ENCODE measurements at places on chromosomes 6 and 20.

DNA sequence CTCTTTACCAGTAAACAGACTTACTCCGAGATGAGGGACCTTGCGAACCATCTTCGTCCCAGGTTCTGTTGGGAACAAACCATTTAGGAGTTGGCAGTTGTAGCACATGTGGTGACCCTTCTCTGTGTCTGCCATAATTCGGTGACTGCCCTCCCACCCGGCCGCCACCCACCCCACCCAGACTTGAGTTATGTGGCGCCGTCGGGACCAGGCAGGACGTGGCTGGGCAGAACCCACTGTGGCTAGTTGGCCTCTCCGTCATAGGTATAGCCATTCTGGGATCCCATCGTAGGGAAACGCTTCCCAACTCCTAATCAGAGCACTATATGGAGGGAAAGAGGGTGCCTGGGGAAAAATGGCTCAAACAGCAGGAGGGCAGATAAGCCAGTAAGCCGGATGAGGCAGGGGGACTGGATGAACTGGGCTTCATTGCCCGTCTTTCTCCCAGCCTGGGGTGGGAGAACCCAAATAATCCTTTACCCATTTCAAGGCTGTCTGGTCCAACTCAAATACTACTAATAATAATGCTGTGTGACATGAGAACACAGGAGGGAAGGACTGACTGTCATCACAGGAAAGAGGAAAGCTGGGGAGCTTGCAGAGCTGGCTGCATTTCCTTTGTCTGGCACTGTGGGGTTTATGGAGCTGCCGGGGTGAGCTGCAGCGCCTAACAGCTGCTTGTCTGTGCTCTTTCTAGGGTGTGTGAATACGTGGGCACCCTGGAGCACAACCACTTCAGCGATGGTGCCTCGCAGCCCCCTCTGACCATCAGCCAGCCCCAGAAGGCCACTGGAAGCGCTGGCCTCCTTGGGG is 73.0 kb upstream of the PBOV1 start:
- DNase-seq: no peak

DNA sequence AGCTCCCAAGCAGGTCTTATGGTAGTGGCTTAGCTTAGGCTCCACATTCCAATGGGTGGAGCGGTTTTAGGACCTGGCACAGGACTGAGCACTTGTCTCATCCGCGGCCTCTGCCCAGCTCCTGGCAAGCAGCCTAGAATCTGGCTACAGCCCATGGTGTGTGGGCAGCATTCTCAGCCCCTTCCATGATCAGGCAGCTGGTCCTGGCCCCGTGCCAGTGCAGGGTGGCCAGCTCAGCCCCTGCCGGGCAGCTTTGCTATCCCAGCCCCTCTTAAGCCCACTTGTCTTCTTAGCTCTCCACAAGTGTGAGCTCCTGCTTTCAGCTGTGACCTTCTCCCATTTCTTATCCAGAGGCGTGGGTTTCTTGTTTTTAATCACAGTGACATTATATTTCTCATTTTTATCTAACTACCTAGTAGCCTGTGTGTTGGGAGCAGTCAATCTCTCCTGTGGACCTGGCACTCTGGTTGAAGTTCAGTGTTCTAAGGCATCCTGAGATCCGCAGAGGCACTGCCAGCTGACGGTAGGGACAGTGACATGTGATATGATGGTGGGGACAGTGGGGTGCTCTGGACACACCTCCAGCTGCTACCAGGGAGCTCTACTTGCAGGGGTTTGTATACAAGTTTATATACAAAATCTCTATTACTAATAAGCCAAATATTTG is 119.9 kb upstream of the PRND start:
- DNase-seq: no peak

DNA sequence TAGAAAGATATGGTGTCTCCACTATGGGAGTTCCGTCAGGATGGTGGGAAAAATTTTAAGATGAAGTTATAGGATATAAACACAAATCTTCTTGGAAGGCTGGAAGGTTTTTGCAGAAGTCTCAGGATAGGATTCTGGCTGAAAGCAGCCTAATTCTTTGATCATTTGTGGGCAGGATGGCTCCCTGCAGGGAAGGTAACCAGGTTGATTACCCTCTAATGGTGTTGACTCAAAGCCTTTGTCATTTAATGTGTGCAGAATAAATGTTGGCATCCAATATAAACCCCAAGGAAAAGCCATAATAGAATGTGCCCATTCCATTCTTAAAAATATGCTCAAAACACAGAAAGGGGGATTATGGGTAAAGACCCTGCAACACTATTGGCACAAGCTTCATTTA is 204.3 kb downstream of the EPM2A start:
- DNase-seq: no peak

DNA sequence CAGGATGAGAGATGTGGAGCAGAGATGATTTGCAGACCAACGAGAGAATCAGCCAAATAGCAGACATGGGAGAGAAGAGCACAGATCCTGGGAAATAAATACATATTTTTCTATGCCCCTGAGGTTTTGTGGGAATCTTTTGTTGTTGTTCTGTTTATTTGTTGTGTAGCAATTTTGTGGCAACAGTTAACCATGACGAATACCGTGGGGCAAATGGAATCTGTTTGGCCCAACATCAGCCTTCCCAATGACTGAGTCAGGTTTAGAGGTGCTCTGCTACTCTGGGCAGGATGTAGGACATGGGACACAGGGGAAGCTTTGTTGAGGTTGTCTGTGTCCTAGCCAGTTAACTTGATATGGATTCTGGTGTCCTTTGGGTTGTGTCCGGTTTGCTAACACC is 7.9 kb upstream of the SLC2A10 start:
- no peak for DNase-seq

DNA sequence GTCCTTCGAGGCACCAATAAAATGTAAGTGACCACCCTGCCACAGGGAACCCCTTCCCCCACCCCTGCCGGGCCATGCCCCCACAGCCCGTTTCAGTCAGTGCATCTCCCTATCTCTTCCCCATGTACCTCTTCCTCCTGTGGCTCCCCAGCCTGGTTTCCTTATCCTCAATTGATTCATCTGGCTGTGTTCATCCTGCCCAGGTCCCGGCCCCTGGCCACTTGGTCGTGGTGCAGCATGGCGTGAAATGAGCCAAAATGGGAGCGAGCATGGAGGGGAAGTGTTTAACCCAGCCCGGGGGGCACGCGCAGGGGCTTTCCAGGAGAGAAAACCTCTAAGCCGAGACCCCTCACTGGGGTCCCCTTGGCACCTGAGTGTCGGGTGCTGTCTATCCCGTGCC is 35.9 kb downstream of the HM13 start:
- no peak for DNase-seq

DNA sequence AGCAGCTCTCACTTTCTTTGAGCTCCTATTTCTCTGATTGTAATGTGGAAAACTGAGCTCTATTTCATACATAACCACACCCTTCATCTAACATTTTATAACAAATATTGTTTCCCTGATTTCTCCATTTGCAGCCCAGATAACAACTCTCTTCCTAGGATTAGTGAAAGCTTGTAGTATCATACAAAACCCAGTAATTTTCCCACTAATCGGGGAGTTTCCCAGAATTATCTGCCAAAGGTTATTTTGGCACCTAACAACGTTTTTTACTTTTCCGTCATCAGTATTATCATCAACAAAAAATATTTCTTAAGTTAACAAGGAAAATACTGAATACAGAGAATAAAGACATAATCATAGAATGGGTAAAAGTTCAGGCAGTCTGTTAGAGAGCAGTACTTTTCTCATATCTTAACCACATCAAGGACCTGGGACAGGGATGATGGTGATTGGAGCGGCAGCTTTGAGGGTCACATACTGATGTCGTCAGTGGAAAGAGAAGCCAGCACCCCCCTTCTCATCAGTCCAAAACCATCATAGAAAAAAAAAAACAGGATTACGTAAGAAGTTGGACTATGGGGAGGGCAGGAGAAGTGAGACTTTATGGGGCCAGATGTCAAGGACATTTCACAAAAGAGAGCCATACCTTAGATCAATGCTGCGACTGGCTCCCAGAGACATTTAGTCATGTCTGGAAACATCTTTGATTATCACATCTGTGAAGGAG is 166.1 kb upstream of the TNFAIP3 start:
- DNase-seq: no peak

GRCh38 chr20:1897965-1898464 is 2.8 kb downstream of the SIRPA start:
- DNase-seq: no peak

DNA sequence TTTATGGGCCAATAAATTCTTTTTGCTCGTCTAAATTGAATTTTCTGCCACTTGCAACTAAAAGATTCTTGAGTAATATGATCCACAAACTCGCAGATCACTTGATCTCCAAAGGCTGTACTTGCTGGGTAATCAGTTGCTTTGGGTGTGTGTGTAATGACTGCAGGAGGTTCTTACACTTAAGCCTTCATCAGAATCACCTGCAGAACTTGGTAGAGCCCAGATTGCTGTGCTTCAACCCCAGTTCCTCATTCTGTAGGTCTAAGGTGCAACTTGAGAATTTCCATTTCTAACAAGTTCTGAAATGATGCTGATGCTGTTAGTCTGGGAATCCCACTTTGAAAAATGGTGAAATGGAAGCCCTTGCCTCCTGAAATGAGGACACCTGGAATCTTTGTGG is 12.9 kb upstream of the FKBP1A start:
- no peak for DNase-seq

- no peak for DNase-seq
These were observed 73.1 kb downstream of the PHACTR2 start for GRCh38 chr6:143750877-143751276.

DNA sequence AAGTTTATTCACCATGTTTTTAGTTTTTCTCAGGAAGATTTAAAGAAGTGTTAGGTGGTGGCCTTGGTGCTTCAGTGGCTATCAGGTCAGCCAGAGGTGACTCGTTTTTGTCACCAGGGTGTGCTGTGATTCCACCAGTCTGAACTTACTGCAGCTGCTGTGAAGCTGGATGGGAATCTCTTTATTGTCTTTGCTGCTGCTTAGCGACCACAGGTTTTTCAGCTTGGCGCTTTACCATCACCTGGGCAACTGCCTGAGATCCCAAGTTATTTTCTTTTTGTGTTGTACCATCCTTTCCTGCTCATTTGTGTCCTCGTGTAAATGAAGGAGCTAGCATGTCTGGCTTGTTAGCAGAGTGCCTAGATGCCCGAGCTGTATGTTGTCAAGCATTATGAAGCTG is 146.9 kb downstream of the MACROD2 start:
- no peak for DNase-seq

GRCh38 chr6:83875843-83876242 is 16.4 kb downstream of the CYB5R4 start:
- DNase-seq: no peak

GRCh38 chr6:16432075-16433032 is 194.0 kb downstream of the GMPR start:
- no peak for DNase-seq

GRCh38 chr6:100152201-100152600 is 158.2 kb upstream of the MCHR2 start:
- DNase-seq: no peak

GRCh38 chr6:53436526-53437303 is 88.0 kb upstream of the ELOVL5 start:
- no peak for DNase-seq

DNA sequence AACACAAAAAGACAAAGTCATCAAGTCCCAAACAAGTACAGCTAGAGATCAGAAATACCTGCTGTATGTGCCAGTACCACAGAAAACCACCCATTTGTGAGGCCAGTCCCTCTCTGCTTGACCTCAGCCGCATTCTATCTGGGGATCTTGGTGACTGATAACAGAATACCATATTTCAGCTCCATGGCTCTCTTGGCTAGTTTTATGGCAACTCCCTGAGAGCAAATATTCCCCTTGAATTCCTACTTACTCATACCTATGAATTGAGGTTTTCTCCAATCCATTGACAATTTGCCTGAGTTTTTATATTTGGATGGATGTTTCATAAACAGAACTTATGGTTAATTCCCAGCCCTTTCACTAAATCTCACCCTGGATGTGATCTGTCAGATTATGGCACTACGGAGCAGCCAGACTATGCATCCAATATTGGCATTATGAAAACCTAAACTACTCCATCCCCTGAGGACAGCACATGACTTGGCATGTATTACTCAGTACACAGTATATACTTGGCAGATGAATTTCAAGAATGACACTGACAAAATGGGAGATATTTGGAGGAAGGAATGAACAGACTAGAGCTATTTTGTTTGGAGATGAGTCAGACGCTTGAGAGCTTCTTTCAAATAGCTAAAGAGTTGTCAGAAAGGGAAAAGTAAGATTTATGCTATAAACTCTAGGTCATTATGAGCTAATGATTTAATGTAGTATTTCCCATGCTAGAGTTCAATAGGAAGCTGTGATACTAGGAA is 95.7 kb downstream of the PRDM1 start:
- no peak for DNase-seq

- no peak for DNase-seq
These were observed 41.8 kb upstream of the FUT9 start for GRCh38 chr6:95973976-95974375.

DNA sequence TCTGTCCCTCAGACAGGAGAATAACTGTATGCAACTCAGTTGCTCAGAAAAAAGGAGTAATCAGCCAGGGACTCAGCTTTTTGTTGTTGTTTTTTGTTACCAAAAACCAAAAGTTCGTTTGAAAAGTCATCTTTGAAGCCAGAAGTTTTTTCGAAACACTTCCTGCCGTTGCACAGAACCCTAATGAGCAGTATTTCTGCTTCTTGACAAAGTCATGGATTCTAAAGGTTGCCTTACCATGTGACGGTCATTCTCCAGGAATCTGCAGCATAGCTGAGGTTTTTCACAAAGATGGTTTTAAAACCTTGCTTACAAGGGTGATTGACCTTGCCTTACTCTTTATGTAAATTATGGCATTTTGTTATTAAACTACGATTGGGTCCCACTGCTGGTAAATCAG is 1.9 kb downstream of the RAB32 start:
- DNase-seq: no peak

All from CD4-positive, alpha-beta T cell treated with Interleukin-15 for 4 hours (primary cell).